ENCODE measurements at places on chromosomes 6 and 20.

GRCh38 chr6:28586962-28587745 lies 61.5 kb downstream of the GPX5 start:
- peak; percentile 46 for DNase-seq

- DNase-seq, result peak; percentile 46
Measured at GRCh38 chr6:50791900-50792508, 26.7 kb upstream of the TFAP2B start.

- peak; percentile 20 for DNase-seq
Measured at GRCh38 chr20:24160563-24161281, 172.1 kb upstream of the GGTLC1 start.

DNA sequence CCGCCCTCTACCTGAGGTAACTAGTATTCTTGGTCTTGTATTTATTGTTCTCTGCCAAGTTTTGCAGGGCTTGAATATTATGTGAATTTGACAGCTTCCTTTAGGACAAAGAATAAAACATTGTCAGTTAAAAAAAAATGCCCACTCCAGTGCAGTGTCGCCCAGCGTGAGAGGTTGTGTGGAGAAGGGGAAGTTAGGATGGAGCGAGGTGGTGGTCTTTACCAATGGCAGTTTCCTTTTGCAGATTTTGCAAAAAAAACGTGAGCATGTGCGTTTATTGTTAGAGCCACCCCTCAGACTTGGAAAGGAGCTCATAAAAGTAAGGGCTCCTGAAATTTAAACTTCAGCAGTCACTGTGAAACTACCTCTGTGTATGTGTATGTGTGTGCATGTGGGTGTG lies 28.3 kb downstream of the UST start:
- no peak for DNase-seq

DNA sequence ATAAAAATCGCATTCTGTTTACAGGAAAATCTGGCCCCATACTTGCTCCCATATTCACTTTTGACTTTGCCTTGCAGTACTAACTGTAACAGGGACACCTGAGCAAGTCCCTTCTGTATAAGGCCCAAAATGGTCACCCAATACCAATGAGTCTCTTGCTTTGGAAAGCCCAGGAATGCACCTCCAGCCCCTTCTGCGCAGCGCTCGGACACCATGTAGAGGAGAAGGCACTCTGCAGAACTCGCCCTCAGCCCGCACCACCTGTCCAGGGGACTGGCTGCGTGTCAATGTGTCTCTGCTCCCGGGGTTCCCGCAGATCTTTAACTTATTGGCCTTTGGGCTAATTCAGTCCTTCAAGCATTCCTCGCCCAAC lies 746 bp upstream of the PRND start:
- no peak for DNase-seq

GRCh38 chr20:53487461-53488200 lies 106.0 kb downstream of the ZNF217 start:
- no peak for DNase-seq

GRCh38 chr6:168031411-168031971 lies 34.0 kb downstream of the KIF25 start:
- DNase-seq, result no peak

DNA sequence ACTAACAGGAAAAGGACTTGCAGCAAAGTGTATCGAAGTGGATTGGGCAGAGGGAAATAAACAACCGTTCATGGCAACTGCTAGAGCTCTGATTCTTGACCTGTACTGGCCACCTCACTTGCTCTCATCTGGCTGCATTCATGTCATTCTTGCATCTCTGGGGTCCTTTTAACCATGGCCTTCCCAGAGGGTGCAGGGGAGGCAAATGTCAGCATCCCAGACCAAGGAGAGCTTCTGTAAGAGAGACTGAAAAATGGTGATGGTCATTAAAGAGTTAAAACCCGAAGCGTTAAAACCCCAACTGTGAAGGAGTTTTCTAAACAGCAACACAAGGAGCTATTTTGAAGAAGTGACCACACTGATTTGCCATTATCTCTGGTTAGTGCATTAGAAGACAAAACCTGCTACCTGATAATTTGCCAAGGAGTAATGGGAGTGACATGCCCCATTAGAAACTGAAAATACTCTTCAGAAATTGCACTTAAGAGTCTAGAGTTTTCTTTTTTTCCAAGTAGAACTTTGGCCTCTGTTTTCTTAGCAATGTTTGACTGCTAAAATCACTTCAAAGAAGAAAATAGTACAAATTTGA lies 62.4 kb downstream of the APCDD1L start:
- DNase-seq, result no peak
